ENCODE measurements at places on chromosomes 4 and X.

- DNase-seq: no peak
These were observed 19.1 kb upstream of the ART3 start for GRCh38 chr4:76055421-76055820.

- DNase-seq: no peak
These were observed 104.0 kb downstream of the PHEX start for GRCh38 chrX:22135994-22136684.

- DNase-seq: no peak
These were observed 38.7 kb downstream of the AASDH start for GRCh38 chr4:56348576-56348975.

DNA sequence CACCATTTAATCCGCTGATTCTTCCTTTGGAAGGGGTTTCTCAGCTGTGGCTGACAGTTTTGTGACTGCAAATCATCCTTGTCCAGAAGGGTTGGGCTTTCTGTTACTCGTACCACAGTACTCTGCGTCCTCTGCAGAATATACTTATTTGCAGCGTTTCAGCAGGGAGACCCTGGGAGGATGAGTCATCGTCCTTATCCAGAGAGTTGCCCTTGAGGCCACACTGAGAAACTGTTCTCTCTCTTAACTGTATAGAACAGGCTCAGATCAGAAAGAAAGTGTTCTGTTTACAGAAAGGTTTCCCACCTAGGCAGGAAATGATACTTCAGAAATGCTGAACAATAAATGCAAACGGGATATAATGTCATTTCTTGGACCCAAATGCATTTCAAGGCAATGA, 47.8 kb upstream of the DDX53 start:
- no peak for DNase-seq

DNA sequence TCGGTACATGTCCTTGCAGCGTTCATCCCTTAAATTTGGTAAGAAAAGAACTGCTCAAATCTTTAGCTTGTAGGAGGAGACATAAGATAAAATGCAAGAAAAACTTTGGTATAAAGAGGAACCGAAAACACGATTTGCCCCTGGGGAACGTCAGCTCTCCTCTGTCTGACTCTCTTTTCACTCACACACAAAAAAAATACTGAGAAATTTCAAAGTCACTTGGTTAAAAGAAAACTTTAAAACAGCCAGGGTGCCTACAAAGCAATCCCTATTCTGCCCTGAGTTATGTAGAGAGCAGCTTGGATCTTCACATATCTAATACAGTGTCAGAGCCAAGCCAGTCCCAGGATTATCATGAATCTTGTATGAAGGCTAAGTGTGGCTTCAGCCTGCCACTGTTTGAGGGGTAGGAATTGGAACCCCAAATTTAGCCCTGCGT, 248.5 kb upstream of the CXXC4 start:
- DNase-seq: no peak

- no peak for DNase-seq
These were observed 17.2 kb upstream of the SPRY1 start for GRCh38 chr4:123379392-123379791.

DNA sequence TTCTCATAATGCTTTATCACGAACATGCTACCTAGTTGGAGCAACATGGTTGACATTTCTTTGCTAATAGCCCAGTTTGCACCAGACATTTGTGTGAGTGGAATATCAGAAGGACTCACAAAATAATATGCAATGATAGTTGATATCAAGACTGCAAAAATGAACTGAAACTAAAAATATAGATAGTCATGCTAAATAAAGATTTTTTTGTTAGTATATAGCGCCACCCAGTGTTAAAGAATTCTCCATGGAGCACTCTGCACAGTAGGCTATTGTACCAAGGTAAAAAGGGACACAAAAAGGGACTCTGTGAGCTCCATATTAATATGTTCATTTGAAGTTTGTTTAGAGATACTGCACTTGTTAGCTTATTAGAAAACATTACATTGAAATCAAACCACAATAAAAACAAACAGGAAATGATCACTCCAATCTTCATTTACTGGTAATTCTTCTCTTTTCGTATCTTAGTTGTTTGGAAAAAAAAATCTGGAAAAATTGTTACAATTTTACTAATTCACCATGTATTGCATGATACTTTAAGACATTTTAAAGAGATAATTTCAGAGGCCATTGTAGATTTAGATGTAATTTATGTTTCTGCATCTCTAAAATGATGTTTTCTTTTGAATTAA, 1509.6 kb downstream of the ADGRL3 start:
- no peak for DNase-seq

DNA sequence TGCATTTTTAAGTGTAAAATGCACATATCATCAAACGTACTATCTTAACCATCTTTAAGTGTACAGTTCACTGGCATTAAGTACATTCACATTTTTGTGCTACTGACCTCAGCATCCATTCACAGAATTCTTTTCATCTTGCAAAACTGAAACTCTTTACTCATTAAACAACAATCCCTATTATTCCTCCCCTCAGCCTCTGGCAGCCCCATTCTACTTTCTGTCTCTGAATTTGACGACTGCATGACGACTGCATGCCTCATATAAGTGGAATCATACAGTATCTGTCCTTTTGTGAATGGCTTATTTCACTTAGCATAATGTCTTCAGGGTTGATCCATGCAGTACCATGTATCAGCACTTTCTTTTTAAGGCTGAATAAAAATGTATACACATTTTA, 38.7 kb downstream of the CNKSR2 start:
- DNase-seq: no peak

GRCh38 chr4:57445686-57446085, 335.5 kb upstream of the IGFBP7 start:
- DNase-seq: no peak

DNA sequence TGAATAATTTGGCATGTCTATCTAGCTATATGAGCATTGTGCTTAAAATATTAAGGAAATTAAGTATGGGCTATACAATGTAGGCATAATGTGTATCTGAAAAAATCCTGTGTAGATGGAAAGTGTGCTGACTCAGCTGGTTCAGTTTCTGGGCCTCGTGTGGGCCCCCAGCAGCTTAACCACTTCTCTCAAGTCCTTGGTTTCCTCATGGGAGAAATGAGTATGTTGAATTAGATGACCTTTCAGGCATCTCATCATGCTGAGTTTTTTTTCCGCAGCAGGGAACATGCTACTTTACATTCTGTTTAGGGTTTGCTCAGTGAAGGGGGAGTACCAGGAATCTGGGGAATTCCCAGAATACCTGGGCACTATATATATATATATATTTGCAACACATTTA, 30.5 kb downstream of the RHOH start:
- DNase-seq: no peak

GRCh38 chr4:12231098-12231497, 802.4 kb upstream of the HS3ST1 start:
- DNase-seq: no peak

DNA sequence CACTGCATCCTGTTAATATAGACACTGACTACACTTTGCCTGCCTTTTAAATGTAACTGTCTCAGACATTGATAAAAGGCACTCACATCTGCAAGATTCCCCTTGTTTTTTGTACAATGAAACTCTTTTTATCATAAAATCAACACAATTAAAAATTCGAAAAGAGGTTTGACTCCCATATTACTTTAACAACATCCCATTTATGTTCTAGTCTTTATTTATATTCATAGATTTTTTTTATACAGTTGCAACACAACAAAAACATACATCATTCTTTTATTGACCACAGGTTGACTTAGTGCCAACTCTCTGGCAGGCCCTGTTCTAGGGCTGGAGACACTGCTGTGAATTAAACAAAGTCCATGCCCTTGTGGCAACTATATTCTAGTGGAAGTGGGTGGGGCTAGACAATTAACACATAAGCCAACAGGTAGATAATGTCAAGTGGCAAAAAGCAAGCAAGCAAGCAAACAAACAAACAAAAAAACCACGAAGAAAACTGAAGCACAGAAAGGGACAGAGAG, 36.8 kb downstream of the ANK2 start:
- no peak for DNase-seq

GRCh38 chrX:113759422-113759821, 824.5 kb upstream of the HTR2C start:
- no peak for DNase-seq

DNA sequence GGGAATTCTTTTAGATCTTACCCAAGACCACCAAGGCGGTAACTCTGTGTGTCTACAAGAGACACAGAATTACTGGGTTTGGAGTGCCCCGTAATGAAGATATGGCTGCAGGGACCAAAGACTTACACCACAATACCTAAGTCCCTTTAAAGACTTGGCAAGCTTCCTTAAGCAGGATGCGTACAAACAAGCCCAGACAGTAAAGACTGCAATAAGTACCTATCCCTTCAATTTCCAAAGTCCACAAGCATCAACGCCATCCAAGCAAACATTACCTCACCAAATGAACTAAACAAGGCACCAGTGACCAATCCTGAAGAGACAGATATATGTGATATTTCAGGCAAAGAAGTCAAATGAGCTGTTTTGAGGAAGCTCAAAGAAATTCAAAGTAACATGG, 42.3 kb upstream of the RNF128 start:
- DNase-seq: no peak

DNA sequence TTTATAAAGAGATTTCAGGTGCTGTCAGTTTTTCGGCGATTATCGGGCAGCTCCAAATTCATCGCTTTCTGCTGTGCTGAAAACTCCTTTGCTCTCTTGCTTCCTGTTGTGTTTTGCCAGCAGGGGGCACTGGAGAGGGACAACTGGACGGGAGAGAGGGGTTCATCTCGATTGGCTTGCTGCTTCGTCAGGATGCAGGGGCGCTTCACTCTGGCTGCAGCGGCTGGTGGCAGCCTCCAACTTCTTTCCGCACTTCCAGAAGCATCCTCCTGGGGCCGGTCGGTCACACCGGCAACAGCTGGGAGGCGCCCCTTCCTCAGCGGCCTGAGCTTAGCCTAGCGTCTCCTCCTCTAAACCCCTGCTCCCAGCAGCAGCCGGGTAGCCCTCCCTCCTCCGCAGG, 29.5 kb downstream of the MSL3 start:
- no peak for DNase-seq

GRCh38 chr4:1195891-1196401, 23.6 kb upstream of the SPON2 start:
- no peak for DNase-seq

- no peak for DNase-seq
These were observed 59.2 kb downstream of the NBDY start for GRCh38 chrX:56788229-56788628.

- DNase-seq: no peak
These were observed 2.7 kb downstream of the GASK1B start for GRCh38 chr4:158169931-158170690.

- no peak for DNase-seq
These were observed 28.2 kb downstream of the IL13RA1 start for GRCh38 chrX:118755633-118756032.

DNA sequence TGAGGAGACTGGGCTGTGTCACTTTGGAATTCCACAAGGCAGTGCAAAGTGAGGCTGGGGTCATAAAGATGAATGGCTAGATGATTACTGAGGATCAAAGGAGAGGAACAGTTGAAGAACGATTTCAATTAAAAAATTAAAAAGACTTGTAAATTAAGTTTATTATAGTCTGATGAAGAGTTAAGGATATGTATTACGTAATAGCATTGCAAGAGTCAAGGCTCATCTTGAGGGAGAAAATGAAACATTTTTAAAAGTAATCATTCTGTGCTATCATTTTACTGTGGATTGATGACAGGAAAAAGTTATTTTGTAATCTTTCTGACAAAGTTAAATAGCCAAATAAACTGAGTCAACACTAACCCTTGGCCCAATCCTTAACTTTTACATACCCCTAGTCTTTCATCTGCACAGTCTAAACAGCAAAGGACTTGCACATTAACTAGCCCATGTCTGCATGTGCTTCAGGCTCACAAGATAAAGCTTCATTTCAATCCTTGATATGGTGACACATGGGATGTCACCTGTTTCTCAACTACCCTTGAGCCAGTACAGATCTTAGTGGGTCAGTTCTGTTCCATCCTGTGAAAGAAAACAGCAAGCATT, 465.5 kb upstream of the CTSO start:
- DNase-seq: no peak

GRCh38 chrX:32741910-32742309, 469.4 kb downstream of the DMD start:
- no peak for DNase-seq

GRCh38 chr4:169252339-169253112, 18.2 kb downstream of the SH3RF1 start:
- DNase-seq: no peak

DNA sequence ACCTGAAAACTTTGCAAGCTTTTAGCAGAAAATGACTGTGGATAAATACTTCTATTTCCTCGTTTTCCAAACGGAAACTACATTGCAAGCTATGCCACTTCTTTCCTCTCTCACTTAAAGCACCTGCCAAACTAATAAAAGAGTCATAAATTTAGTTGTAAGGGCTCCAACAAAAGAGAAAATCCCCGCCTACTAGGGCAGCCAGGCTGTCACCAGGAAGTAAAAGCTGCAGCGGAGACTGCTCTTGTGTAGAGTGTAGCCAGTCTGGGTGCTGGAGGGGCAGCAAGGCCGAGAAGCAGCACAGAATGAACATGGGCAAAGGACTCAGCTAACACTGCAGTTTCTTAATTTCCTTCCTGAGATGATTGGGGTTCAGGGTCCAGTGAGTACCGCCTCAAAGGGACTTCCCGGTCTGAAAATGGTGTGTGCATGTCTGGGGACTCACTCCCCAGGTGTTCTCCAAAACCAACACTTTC, 89.3 kb upstream of the MAML3 start:
- no peak for DNase-seq

GRCh38 chr4:166377578-166377977, 504.5 kb downstream of the TLL1 start:
- no peak for DNase-seq

DNA sequence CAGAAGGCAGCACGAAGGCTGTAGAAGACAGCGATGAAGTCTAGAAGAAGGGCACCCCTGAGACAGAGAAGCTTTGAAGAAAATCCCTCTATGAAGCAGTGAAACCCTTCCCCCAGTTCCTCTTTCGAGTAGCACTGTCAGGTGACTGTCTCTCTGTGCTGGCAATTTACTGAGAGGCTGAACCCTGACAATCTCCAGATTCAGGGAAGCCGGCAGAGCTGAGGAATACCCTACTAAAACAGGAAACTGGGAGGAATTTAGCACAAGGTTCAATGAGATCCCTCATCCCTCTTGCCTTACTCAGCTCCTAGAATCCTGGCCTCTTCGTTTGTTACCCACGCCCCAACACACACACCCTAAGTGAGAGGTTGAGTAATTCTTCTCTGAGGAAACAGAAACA, 239.7 kb upstream of the NOCT start:
- DNase-seq: no peak

DNA sequence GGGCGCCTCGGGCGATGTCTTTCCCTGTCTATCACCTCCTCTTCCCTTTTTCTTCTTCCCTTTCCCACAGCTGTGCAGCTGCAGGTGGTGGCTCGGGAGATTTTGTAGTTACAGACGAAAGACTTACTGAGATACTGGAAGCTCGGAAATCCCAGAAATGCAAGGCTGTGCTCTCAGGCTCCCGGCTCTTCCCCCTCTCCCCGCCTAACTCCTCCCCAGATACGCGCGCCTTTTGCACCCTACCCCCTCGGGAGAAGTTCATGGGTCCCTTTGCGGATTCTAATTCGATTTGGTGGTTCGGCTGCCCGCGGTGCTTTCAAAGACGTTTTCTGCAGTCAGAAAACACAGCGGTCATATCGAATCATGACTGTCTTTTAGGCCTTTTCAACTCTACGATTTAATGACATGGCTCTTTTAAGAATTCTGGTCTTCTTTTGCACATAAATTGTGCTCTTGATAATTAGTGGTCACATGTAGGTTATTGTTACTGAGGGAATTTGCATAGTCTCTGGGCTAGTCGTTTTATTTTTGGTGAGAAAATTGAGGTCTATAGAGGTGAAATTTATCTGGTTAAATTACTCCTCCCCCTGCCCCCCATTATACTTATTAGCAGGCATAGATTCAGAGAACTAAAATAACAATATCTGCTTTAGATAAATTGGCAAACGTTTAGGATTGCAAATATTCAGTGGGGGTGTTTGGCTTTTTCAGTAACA, 1.6 kb downstream of the SEPTIN11 start:
- DNase-seq: no peak
